ENCODE measurements at places on chromosomes 13 and 19. TPM values are rescaled to one million over a fixed set of nuclear protein-coding genes. Genes with fewer than 3 reads are reported as not detected.
A peak's percentile ranks its signal among the peaks of the same experiment; 100 is the strongest.

C3 gene
- total RNA-seq = 0.56 TPM

- no peak overlapping the region for H3K4me3 ChIP-seq
- H3K27me3 ChIP-seq = no peaks in the 10 kb centered on the region
- no peaks in the 10 kb centered on the region for H3K36me3 ChIP-seq
- no peak for DNase-seq
- H3K4me1 ChIP-seq = no peaks in the 10 kb centered on the region
These were observed 276.0 kb downstream of the SLC7A1 start for GRCh38 chr13:29319451-29319850.

- H3K27me3 ChIP-seq = no peaks in the 10 kb centered on the region
- H3K4me3 ChIP-seq = peak overlapping the region; percentile 24
- peaks cover 25% of the 10 kb centered on the region for H3K4me1 ChIP-seq
- peak overlapping the region; percentile 79 for H3K27ac ChIP-seq
- DNase-seq = no peak
These were observed 49.3 kb upstream of the IL17D start for GRCh38 chr13:20654156-20654555.

DNA sequence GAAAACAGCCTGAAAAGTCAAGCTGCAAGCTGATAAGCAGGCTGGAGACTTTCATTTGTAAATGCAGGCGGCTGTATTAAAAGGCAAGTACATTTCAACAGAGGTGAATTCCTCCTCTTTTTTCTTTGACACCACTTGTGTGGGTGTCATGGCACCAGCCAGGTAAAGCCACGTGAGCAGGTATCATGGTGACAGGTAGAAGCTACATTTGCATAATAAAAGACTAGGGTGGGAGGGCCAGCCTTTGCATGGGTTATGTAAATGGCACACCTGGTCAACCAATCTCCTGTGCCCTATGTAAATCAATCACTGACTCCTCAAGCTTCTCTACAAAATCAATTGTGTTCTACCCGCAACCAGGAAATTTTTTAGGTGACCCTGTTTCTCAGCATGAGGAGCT lies 68.2 kb downstream of the ZNF100 start:
- no peaks in the 10 kb centered on the region for H3K27me3 ChIP-seq
- no peaks in the 10 kb centered on the region for H3K4me1 ChIP-seq
- no peak for DNase-seq
- no peaks in the 10 kb centered on the region for H3K36me3 ChIP-seq

JAK3 gene
- total RNA-seq = 1.6 TPM

CRX gene
- not detected for total RNA-seq

DNA sequence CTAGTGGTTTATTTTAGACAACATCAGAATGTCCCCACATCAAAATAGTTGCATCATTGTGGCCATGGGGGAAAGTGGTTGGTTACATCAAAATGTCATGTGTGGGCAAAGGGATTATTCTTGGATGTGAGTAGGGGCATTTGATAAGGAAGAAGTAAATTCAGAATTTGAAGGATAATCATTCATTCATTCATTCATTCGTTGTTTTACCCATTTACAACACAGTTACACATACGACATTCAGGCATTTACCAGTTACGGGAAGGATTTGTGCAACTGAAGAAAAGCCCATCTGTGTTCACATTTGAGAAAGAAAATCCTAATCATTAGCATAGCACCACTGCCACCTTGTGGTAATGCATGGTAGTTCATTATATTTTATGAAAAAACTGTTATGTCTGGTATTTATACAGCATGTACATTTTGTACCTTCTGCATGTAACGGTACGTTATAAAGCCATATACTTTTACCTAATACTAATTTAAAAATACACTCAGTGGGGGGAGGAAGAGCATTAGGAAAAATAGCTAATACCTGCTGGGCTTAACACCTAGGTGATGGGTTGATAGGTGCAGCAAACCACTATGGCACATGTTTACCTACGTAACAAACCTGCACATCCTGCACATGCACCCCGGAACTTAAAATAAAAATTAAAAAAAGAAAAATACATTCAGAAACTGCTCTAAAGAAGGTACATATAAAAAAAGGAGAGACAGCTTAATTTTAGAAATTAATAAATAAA lies 62.1 kb downstream of the DGKH start:
- DNase-seq = no peak
- H3K27ac ChIP-seq = no peak overlapping the region
- H3K36me3 ChIP-seq = no peaks in the 10 kb centered on the region
- no peak overlapping the region for H3K4me3 ChIP-seq

GRCh38 chr13:72317346-72318109 lies 409.9 kb downstream of the MZT1 start:
- peaks cover 17% of the 10 kb centered on the region for H3K27me3 ChIP-seq
- no peak overlapping the region for H3K27ac ChIP-seq
- no peak overlapping the region for H3K4me3 ChIP-seq
- no peak for DNase-seq
- no peaks in the 10 kb centered on the region for H3K36me3 ChIP-seq

- peaks cover 26% of the 10 kb centered on the region for H3K4me1 ChIP-seq
- peak overlapping the region; percentile 94 for H3K4me3 ChIP-seq
- H3K27me3 ChIP-seq = no peaks in the 10 kb centered on the region
- DNase-seq = no peak
- peaks cover 28% of the 10 kb centered on the region for H3K36me3 ChIP-seq
These were observed 512 bp upstream of the ZNF93 start for GRCh38 chr19:19900139-19900728.

NKPD1 gene
- total RNA-seq = 0.18 TPM

DNA sequence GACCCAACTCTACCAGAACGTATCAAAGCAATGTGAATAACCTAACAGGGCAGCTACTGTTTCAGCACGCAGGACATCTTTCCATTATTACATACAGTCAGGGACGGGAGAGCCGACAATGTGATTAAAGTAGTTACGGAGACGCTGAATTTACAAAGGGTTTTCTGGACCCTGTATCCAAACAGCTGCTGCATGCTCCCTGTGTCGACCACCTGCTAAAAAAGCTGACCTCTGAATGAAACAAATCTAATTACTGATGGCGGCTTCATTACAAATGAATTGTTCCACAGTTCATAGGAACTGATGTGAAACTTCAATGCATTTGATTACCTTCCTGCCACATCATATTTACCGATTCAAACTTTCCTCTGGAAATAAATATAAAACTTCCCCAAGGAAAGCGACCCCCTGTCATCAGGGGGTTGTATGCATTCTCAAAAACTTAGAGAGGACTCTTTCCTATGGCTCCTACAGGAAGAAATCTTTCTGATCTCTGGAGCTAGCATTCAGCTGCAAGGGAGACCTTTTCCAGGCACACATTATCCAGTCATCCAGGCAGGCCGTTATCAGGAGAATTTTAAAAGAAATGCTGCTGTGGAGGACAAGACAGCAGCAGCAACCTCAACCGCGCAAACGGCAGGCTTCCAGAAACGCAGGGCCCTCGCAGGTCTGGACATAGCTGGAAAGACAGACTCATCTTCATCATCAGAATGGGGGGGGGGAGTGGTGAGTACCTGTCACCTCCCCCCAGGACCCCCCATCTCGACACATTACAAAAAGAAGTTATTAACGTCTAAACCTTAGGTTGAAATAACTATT lies 3.1 kb downstream of the EFNB2 start:
- H3K4me3 ChIP-seq = peak overlapping the region; percentile 90
- H3K4me1 ChIP-seq = peaks cover 53% of the 10 kb centered on the region
- H3K36me3 ChIP-seq = no peaks in the 10 kb centered on the region
- no peaks in the 10 kb centered on the region for H3K27me3 ChIP-seq

CEACAM8 gene
- not detected for total RNA-seq

- no peak for DNase-seq
- H3K4me3 ChIP-seq = no peak within 1 kb of the TSS
- H3K4me1 ChIP-seq = peaks cover 7% of the 10 kb centered on the region
- peak within 1 kb of the TSS; percentile 39 for H3K27ac ChIP-seq
- H3K27me3 ChIP-seq = peaks cover 6% of the 10 kb centered on the region
These were observed at the start of gene GNG8 for GRCh38 chr19:46635920-46636761. Gene GNG8, minus strand, starts transcription at chr19:46636202. Its CDS starts 1,520 bp downstream, at chr19:46634682.

PSG2 gene
- not detected for total RNA-seq

SIGLEC10 gene
- total RNA-seq = not detected

DNA sequence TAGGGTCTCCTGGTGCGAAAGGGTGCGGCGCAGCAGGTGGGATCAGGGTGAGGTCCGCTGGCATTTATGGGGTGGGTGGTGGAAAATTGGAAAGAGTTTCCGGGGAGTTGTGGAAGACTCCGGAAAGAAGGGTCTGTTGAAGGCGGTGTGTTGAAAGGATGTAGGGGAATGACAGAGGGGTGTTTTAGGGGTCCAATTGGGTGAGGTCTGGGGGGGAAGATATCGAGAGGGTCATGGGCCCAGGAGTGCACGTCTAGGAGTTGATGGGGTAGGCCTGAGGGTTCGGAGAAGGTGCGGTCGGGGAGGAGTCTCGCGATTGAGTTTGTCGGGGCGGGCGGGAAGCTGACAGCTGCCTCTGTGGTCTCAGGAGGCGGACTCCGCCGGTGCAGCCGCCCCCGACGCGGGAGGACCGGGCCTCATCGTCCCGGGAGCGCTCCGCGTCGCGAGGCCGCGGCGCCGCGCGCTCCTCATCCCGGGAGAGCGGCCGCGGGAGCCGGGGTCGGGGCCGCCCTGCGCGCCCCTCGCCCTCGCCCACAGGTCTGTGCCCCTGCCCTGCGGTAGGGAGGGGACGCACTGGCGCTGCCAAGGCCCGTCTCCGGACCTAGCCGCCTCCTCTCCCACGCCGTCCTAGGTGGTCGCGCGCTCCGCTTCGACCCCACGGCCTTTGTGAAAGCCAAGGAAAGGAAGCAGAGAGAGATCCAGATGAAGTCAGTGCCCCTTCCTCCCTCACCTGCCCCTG lies 7.0 kb downstream of the PGLYRP1 start:
- H3K4me1 ChIP-seq = peaks cover 17% of the 10 kb centered on the region
- peaks cover 12% of the 10 kb centered on the region for H3K27me3 ChIP-seq
- no peak overlapping the region for H3K27ac ChIP-seq
- peaks cover 3% of the 10 kb centered on the region for H3K36me3 ChIP-seq
- H3K4me3 ChIP-seq = peak overlapping the region; percentile 79

- no peak for DNase-seq
- no peak overlapping the region for H3K27ac ChIP-seq
- peaks cover 35% of the 10 kb centered on the region for H3K27me3 ChIP-seq
- H3K4me1 ChIP-seq = peaks cover 2% of the 10 kb centered on the region
- H3K4me3 ChIP-seq = no peak overlapping the region
These were observed 9.2 kb downstream of the KANK3 start for GRCh38 chr19:8333767-8334457.

ZNF85 gene
- 4.8 TPM for total RNA-seq

GPC5 gene
- total RNA-seq = 12.9 TPM

DNA sequence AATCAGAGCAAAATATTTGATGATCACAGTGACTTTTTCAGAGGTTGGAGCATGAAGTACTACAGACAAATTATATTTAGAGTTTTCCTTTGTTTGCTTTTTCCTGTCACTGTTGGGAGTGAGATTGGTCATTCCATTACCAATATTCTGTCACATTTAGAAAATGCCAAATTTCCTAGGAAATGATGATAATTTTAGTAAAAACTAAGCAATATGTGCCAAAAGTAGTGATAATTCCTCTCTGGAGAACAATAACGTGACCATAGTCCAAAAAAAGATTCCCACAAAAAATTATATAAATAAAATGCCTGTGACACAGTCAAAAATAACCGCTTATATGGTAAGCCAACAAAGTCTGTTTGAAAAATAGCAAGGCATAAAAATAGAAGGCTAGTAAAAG lies 2719.4 kb downstream of the PCDH9 start:
- no peak for DNase-seq
- H3K4me1 ChIP-seq = no peaks in the 10 kb centered on the region
- H3K27me3 ChIP-seq = no peaks in the 10 kb centered on the region
- no peak overlapping the region for H3K4me3 ChIP-seq

PLK5 gene
- 0.54 TPM for total RNA-seq

- H3K4me1 ChIP-seq = no peaks in the 10 kb centered on the region
- H3K36me3 ChIP-seq = no peaks in the 10 kb centered on the region
- DNase-seq = no peak
- no peak overlapping the region for H3K4me3 ChIP-seq
These were observed 34.2 kb downstream of the MBD3L1 start for GRCh38 chr19:8866344-8866743.

- no peak for DNase-seq
- no peak overlapping the region for H3K27ac ChIP-seq
- H3K36me3 ChIP-seq = no peaks in the 10 kb centered on the region
- H3K4me1 ChIP-seq = no peaks in the 10 kb centered on the region
These were observed 128.2 kb downstream of the MZT1 start for GRCh38 chr13:72599178-72599743.

DNA sequence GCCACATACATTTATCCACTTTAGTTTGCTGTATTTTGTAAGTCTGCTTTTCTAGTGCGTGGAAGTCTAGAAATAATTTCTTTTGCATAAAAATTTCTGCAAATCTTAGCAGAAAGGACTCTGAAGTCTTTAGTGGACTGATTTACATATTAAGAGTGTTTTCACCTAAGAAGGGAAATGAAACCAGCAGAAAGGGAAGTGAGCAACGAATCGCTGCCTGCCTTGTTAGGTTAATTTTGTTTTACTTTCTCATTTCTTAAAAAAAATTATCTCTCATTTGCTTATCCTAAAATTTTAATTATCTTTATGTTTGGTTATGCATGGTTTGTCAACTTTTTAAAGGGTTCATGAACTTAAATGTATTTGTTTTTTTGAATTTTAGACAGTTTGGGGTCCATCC lies 767 bp upstream of the GPR18 start:
- DNase-seq = no peak
- no peak overlapping the region for H3K4me3 ChIP-seq
- H3K27ac ChIP-seq = no peak overlapping the region

GRCh38 chr13:75798353-75799255 lies 162.5 kb downstream of the LMO7 start:
- H3K36me3 ChIP-seq = peaks cover 22% of the 10 kb centered on the region
- no peak overlapping the region for H3K4me3 ChIP-seq
- H3K4me1 ChIP-seq = peaks cover 43% of the 10 kb centered on the region
- no peak for DNase-seq
- H3K27ac ChIP-seq = no peak overlapping the region

- H3K4me1 ChIP-seq = no peaks in the 10 kb centered on the region
- peaks cover 10% of the 10 kb centered on the region for H3K27me3 ChIP-seq
- H3K36me3 ChIP-seq = no peaks in the 10 kb centered on the region
- no peak for DNase-seq
- no peak overlapping the region for H3K4me3 ChIP-seq
These were observed 14.6 kb downstream of the IFNL3 start for GRCh38 chr19:39230096-39230764.
